Heart right ventricle (tissue), 16 donors: ENCODE measurements at places on chromosomes 3 and 15. TPM values are rescaled to one million over a fixed set of nuclear protein-coding genes. Genes with fewer than 3 reads are reported as not detected.

Gene UNC45A
- total RNA-seq, result 24.0 TPM

Gene CFAP44
- total RNA-seq, result 2.2 TPM

Gene GOLGA8S
- total RNA-seq, result 0.92 TPM

Gene CKMT1B
- 0.59 TPM for total RNA-seq

Gene POLR2H
- total RNA-seq, result 25.5 TPM

Gene SKIC8
- total RNA-seq, result 32.1 TPM

Gene TLR9
- 0.32 TPM for total RNA-seq

Gene FAM3D
- total RNA-seq, result not detected

Gene THAP10
- total RNA-seq, result 3.0 TPM

Gene TFG
- total RNA-seq, result 88.7 TPM

Gene CXCR6
- total RNA-seq, result not detected

Gene ITGA11
- total RNA-seq, result 4.4 TPM

Gene GPR149
- not detected for total RNA-seq

Gene VEPH1
- not detected for total RNA-seq

Gene FAH
- 31.0 TPM for total RNA-seq

Gene CLRN1
- not detected for total RNA-seq

Gene ADAMTS7
- total RNA-seq, result 24.4 TPM

Gene GPR62
- not detected for total RNA-seq

Gene MRAS
- 261 TPM for total RNA-seq

Gene TMPRSS7
- not detected for total RNA-seq

Gene ZNF385D
- total RNA-seq, result 6.0 TPM

Gene GOLGA8G
- not detected for total RNA-seq

Gene DUOXA2
- total RNA-seq, result not detected

Gene SAXO2
- 2.6 TPM for total RNA-seq

Gene ST8SIA2
- total RNA-seq, result 10.0 TPM

Gene POLQ
- total RNA-seq, result 0.59 TPM

Gene RIOX2
- 15.8 TPM for total RNA-seq

Gene SPATA12
- not detected for total RNA-seq

Gene C3orf70
- total RNA-seq, result 1.4 TPM

Gene P2RY1
- total RNA-seq, result 5.8 TPM

Gene REC114
- 0.52 TPM for total RNA-seq

Gene TEX55
- not detected for total RNA-seq
